ENCODE measurements at places on chromosomes 16 and 17.

DNA sequence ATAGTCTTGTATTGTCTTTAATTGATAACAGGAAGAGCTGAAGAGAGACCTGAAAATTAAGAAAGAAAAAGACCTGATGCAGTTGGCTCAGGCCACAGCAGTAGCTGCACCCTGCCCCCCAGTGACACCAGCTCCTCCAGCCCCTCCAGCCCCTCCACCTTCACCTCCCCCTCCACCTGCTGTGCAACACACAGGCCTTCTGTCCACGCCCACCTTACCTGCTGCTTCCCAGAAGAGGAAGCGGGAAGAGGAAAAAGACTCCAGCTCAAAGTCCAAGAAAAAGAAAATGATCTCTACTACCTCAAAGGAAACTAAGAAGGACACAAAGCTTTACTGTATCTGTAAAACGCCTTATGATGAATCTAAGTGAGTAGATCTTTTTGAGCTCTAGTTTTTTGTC lies 36.8 kb downstream of the C17orf58 start:
- no peak for DNase-seq

DNA sequence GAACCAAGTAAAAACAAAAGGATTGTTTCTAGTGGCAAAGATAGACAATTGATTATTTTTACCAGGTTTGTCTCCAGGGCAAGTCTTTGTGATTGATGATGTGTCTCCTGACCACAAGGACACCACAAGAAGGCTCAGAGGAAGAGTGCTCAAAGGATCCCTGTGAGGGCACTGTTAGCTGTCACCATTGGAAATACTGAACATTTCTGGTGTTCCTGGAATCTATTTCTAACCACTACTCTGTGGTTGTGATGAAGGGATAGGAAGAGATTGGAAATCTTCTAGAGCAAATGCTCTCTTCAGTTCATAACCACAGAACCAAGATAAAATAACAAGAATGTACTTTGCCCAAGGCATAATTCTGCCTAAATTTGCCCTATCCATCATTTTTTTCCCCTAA lies 15.3 kb downstream of the RNF43 start:
- no peak for DNase-seq

GRCh38 chr17:17180141-17180603 lies 26.0 kb downstream of the PLD6 start:
- DNase-seq, result no peak

- no peak for DNase-seq
These were observed 121.9 kb upstream of the PLCG2 start for GRCh38 chr16:81657224-81657623.

DNA sequence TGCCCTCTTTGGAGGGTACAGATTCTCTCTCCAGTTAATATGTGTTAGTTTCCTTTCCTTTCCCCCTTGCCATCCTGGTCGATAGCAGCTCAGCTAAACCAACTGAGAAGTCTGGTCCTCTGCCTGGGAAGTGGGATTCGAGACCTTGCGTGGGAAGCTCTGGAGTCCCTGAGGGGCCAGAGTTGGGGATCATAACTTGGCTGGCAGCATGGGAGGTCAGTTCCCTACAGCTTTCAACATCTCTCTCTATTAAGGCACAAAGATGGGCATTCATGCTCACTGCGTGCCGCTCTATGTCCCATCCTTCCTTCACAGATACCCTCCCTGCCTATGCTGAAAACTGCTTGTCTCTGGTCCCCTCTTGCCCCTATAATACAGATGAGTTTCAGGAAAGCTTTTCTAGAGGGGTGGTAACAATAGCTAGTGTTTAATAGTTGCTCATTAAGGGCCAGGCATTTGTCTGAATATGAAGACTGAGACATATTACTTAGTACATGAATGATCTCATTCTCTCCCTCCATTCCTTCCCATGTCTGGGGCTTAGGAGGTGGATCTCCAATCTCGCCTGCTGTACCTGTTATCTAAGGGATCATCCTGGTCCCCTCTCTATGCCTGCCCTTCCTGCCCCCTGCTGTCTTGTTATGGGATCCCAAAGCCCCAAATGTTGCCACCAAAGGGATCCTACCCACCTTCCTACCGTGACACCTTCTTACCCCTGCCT lies 10.8 kb downstream of the THRA start:
- DNase-seq, result no peak

- DNase-seq, result no peak
These were observed at the start of gene SERPINF2 for GRCh38 chr17:1742371-1743087. TSS of gene SERPINF2 (plus strand) at chr17:1742871. CDS start at chr17:1744996, 2,125 bp downstream.

DNA sequence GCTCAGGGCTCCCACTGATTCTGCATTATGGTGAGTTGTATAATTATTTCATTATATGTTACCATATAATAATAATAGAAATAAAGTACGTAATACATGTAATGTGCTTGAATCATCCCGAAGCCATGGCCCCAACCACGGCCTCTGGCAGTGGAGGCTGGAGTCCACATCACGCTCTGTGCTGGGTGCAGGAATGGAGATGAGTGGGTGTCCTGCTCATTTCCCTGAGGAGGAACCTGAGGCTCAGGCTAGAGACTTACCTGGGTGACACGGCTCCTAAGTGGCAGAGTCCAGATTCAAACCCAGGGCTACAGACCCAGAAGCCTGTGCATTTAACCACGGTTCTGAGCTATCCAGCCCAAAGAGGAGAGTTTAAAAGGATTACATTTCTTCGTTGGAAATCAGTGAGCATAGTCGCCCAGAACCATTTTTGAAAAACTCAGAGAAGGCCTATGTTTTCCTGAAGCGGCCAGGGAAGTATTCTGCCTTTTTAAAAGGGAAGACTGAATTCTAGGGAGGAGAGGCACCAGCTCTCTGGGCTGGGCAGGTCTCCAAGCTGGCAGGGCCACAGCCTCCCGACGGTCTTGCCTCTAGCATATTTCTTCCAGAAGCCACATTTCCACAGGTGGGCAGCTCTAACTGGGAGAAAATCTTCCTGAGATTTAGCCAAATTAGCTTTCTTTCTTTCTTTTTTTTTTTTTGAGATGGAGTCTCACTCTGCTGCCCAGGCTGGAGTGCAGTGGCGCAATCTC lies 6.7 kb downstream of the IL4R start:
- no peak for DNase-seq

DNA sequence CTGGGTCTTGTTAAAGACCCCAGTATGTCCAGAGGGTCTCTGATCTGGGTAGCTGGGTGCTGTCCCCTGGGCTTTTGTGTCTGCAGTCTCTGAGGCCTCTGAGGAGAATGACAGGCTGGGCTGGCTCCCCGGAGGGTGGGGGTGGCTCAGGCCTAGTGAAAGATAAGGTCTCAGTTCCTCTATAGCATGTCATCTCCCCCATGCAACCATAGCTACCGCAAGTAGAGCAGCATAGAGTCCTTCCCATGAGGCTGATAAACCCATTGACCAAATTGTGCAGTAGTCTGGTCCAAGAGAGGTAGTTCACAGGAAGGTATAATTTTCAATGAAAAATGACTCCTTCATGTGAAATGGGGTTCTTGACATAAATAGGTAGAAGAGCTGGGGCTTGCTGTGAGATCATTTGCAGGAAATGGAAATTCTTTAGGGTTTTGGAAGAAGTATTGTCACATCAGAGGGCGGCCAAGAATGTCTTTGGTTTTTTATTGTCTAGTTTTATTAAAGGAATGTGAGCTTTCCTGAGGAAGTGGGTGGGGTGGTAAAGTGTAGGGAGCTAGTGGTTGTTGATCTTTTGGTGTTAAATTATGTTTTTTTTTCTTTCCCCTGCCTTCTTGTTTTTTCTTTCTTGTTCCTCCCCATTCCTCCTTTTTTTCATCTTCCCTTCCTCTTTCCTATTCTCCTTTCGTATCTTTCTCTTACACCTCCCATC lies 21.0 kb downstream of the SLC7A6OS start:
- DNase-seq, result no peak

Measured in T follicular helper cell (primary cell).